Tibial artery (tissue), 4 donors: ENCODE measurements at places on chromosomes 2 and 18.
A peak's percentile ranks its signal among the peaks of the same experiment; 100 is the strongest.

- no peaks in the 10 kb centered on the region for H3K36me3 ChIP-seq
- no peak overlapping the region for H3K4me3 ChIP-seq
- no peaks in the 10 kb centered on the region for H3K27me3 ChIP-seq
- H3K4me1 ChIP-seq = no peaks in the 10 kb centered on the region
- no peak for DNase-seq
Observed at GRCh38 chr2:138496096-138496651, 5.4 kb upstream of the SPOPL start.

- H3K27ac ChIP-seq = no peak overlapping the region
- DNase-seq = no peak
- no peaks in the 10 kb centered on the region for H3K27me3 ChIP-seq
Observed at GRCh38 chr18:32299484-32299883, 109.6 kb downstream of the MEP1B start.

DNA sequence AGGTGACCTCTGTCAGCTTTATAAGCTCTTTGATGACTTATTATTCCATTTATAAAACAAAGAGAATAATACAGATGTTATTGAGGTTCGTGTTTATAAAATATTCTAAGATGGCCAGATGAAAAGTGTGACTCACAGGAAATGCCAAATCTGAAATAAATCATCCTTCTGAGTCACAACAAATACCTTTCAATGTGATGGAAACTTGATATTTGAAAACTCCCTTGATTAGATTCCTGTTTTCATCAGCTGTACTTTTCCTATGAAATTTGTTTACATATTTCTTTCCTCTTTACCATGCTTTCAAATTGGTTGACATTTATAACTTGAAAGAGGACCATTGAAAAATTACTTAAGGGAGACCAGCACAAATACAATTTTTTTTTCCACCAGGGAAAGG lies 30.6 kb upstream of the PPP1R1C start:
- no peak overlapping the region for H3K4me3 ChIP-seq
- DNase-seq = no peak
- no peaks in the 10 kb centered on the region for H3K27me3 ChIP-seq

- DNase-seq = no peak
- H3K27me3 ChIP-seq = no peaks in the 10 kb centered on the region
- no peaks in the 10 kb centered on the region for H3K4me1 ChIP-seq
- H3K4me3 ChIP-seq = no peak overlapping the region
Observed at GRCh38 chr2:193743089-193743488, 1548.4 kb upstream of the TMEFF2 start.

DNA sequence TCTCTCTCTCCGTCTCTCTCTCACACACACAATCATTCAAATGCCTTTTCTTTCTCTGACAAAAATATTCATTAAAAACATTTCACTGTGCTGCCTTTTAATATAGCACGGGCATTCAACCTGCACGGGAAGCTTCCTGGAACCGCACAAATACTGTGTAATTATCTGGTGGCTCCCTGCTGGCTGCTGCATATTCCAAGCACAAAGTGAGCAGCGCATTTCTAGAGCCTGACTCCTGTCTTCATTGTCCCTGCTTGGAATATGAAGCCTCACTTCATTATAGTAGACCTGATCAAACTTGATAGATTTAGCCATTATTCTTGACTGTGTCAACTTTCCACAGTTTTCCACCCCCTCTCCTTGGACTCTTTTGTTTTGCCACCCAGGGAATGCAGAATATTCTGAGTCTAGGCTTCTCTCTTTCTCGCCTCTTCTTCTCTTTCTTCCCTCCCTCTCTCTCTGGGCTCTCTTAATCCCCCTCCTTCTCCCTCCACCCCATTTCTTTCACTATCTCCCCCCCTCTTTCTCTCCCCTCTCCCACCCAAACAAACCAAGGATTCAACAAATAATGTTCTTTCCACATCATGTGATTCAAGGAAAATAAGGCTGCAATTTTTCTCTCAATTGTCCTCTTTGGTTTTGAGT lies 672.1 kb upstream of the FANCL start:
- H3K27ac ChIP-seq = no peak overlapping the region
- no peaks in the 10 kb centered on the region for H3K36me3 ChIP-seq
- H3K4me1 ChIP-seq = no peaks in the 10 kb centered on the region
- DNase-seq = no peak
- no peak overlapping the region for H3K4me3 ChIP-seq

GRCh38 chr2:149901231-149901859 lies 313.8 kb upstream of the MMADHC start:
- H3K27me3 ChIP-seq = no peaks in the 10 kb centered on the region
- no peak overlapping the region for H3K27ac ChIP-seq

GRCh38 chr2:42029639-42030199 lies 18.1 kb upstream of the PKDCC start:
- no peaks in the 10 kb centered on the region for H3K27me3 ChIP-seq
- no peak overlapping the region for H3K27ac ChIP-seq
- DNase-seq = no peak
- no peaks in the 10 kb centered on the region for H3K36me3 ChIP-seq

- peaks cover 15% of the 10 kb centered on the region for H3K36me3 ChIP-seq
- H3K27me3 ChIP-seq = no peaks in the 10 kb centered on the region
- H3K4me1 ChIP-seq = no peaks in the 10 kb centered on the region
- no peak overlapping the region for H3K27ac ChIP-seq
- H3K4me3 ChIP-seq = no peak overlapping the region
- DNase-seq = no peak
Observed at GRCh38 chr18:76380791-76381405, 114.1 kb downstream of the ZNF516 start.

GRCh38 chr2:233252227-233252626 lies 754 bp downstream of the ATG16L1 start:
- H3K4me1 ChIP-seq = peaks cover 24% of the 10 kb centered on the region
- H3K27ac ChIP-seq = peak overlapping the region; percentile 81
- no peak for DNase-seq
- peak overlapping the region; percentile 89 for H3K4me3 ChIP-seq
- no peaks in the 10 kb centered on the region for H3K27me3 ChIP-seq

GRCh38 chr18:29855637-29856036 lies 1186.9 kb downstream of the DSC3 start:
- H3K36me3 ChIP-seq = no peaks in the 10 kb centered on the region
- no peaks in the 10 kb centered on the region for H3K4me1 ChIP-seq
- no peaks in the 10 kb centered on the region for H3K27me3 ChIP-seq

DNA sequence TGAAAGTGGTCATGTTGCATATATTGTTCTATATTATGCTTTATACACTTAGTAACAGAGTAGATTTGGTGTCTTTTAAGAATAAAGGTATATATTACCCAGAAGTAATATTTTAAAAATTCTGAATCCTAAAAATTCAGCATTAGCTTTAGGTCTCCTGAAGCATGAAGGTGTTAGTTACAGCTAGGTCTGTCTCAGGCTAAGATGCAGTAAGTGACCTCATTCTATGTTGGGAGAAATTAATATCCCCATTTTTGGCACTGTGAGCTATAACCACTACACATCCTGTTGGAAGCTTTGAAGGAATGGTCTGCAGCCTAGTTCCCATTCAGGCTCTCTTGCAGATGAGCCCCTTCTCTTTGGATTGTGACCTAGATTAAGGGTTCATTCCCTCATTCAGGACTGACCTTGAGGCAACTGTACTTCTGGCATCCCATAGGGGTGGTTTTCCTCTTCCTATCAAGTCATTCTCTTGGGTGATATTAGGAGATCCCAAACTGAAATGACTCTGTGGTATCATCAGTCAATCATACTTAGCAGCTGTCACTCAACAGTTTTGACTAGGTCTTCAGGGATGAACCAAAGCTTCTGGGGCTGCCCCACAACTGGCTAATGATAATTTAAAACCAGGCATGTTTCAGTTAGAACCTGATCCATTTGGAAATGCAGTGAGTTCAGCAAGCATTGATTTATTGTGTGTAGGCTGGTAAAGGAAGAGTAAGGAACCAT lies 117.7 kb downstream of the GPD2 start:
- H3K36me3 ChIP-seq = peaks cover 17% of the 10 kb centered on the region
- no peaks in the 10 kb centered on the region for H3K4me1 ChIP-seq
- H3K27me3 ChIP-seq = no peaks in the 10 kb centered on the region
- no peak overlapping the region for H3K27ac ChIP-seq
- no peak for DNase-seq

DNA sequence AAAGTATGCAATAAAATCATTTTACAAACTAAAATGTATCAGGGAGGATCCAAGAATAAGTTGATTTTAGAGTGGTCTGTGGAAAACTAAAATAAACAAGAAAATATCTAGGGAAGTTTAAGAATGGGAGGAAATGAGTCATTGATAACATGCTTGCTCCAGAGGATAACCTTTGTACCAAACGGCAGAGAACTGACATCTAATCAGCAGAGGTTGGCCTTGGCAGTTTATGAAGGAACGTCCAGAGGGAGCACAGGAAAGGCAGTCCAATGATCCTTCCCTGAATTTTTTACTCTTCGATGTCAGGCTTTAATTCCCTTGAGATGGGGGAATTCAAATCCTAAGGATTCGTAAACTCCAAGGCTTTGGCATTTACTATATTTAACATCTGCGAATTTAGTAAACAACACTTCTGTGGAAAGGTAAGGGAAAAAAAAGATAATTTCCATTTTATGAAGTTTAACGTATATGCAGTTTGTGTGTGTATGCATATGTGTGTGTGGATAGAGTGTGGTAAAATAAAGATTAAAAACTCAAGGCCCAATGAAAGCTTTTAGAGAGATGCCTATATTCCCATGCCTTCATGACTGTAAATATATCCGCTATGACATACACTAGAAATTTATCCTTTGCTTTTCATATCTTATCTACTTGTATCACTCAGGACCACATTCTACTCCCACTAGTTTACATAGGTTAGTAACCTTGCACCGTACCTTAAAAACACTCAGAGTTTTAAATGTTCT lies 8.7 kb upstream of the INPP1 start:
- no peak for DNase-seq
- H3K4me1 ChIP-seq = no peaks in the 10 kb centered on the region
- H3K27ac ChIP-seq = no peak overlapping the region

DNA sequence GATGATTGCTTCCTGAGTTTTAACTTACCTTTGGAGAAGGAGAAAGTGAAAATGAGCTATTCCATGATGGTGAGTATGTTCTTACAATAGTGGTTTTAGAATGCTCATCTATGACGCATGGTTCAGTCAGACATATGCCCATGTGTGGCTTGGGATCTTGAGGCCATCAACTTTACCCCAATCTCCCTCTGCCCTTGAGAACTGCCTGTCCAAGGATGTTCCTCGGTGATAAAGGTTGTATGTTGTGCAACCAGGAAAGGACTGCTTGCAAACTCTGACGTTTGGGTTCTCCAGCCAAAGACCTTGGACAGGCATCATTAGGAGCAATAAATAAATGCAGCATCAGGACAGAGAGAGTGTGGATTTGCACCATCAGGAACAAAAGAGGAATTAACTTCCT lies 165.0 kb downstream of the ZEB2 start:
- H3K4me1 ChIP-seq = no peaks in the 10 kb centered on the region
- H3K27me3 ChIP-seq = no peaks in the 10 kb centered on the region
- DNase-seq = no peak
- no peak overlapping the region for H3K4me3 ChIP-seq
- no peaks in the 10 kb centered on the region for H3K36me3 ChIP-seq

DNA sequence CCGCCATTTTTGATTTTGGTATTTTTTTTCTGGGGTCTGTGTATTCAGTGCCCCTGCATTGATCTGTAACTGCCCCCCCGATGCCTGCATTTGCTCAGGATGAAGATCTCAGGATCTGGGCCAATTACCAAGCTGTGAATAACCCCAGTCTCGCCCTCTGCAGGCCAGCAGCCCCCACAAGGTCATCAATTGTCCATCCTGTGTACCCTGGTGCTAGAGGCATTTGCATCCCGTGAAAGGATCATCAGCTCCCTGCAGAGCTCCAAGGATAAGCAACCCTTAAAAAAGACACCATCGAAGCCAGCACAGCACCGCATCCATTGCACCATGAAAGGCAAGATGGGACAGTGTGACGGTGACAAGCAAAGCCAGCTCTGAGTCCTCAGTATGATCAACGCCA lies 154.1 kb upstream of the KLHL29 start:
- no peaks in the 10 kb centered on the region for H3K4me1 ChIP-seq
- H3K36me3 ChIP-seq = no peaks in the 10 kb centered on the region
- no peak overlapping the region for H3K27ac ChIP-seq
- H3K27me3 ChIP-seq = no peaks in the 10 kb centered on the region
- DNase-seq = no peak

- no peaks in the 10 kb centered on the region for H3K4me1 ChIP-seq
- no peaks in the 10 kb centered on the region for H3K27me3 ChIP-seq
- H3K4me3 ChIP-seq = no peak overlapping the region
- no peak for DNase-seq
- no peaks in the 10 kb centered on the region for H3K36me3 ChIP-seq
Observed at GRCh38 chr2:23213196-23213595, 171.8 kb upstream of the KLHL29 start.

GRCh38 chr2:227411990-227412350 lies 24.2 kb upstream of the SCYGR1 start:
- H3K27me3 ChIP-seq = no peaks in the 10 kb centered on the region
- no peak overlapping the region for H3K4me3 ChIP-seq
- no peaks in the 10 kb centered on the region for H3K36me3 ChIP-seq
- no peak for DNase-seq

DNA sequence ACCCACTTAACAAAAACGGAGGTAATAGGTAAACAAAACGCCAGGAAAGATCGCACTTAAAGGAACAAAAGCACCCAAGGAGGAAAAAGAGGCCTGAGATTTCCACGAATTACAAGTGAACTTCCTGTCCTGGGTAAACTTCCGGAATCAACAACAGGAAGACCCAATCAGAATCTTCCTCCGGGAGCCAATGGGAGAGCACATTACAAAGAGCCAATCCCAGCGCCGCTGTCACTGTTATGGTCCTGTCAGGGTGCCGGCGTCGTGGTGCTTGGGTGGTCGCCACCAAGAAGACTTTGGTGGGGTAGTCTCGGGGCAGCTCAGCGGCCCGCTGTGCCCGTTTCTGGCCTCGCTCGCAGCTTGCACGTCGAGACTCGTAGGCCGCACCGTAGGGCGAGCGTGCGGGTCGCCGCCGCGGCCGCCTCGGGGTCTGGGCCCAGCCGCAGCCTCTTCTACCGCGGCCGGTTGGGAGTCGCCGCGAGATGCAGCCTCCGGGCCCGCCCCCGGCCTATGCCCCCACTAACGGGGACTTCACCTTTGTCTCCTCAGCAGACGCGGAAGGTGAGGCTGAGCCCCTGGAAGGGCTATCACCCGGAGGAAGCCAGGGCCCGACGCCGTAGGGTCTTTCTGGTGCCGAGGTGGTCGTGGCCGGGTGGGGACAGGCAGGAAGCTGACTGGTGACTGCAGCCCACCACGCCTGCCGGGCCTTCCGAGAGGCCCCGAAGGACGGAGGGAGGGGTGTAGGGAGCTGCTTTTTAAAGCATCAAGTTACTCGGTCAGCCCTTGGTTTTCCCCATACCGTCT lies at the start of gene YIPF4:
YIPF4 (plus strand) TSS at position 231 of the 804 bp plus-strand sequence; CDS start at position 483, 252 bp downstream.
- H3K27me3 ChIP-seq = no peaks in the 10 kb centered on the region
- peak within 1 kb of the TSS; percentile 85 for H3K27ac ChIP-seq
- DNase-seq = peak; percentile 92
- H3K4me1 ChIP-seq = peaks cover 9% of the 10 kb centered on the region
- peak within 1 kb of the TSS; percentile 76 for H3K4me3 ChIP-seq

- H3K4me3 ChIP-seq = no peak overlapping the region
- peaks cover 29% of the 10 kb centered on the region for H3K36me3 ChIP-seq
- no peaks in the 10 kb centered on the region for H3K27me3 ChIP-seq
- H3K4me1 ChIP-seq = no peaks in the 10 kb centered on the region
Observed at GRCh38 chr2:217722883-217723472, 279.8 kb downstream of the TNS1 start.

- H3K4me1 ChIP-seq = no peaks in the 10 kb centered on the region
- no peak overlapping the region for H3K27ac ChIP-seq
- no peaks in the 10 kb centered on the region for H3K27me3 ChIP-seq
- no peaks in the 10 kb centered on the region for H3K36me3 ChIP-seq
Observed at GRCh38 chr2:234091883-234092282, 41.4 kb downstream of the SPP2 start.

GRCh38 chr2:47173986-47174732 lies 19.1 kb upstream of the STPG4 start:
- H3K4me1 ChIP-seq = peaks cover 29% of the 10 kb centered on the region
- H3K27ac ChIP-seq = peak overlapping the region; percentile 99
- no peak for DNase-seq
- H3K4me3 ChIP-seq = peak overlapping the region; percentile 93
- H3K36me3 ChIP-seq = no peaks in the 10 kb centered on the region
